ENCODE measurements at places on chromosomes 4 and X.

DNA sequence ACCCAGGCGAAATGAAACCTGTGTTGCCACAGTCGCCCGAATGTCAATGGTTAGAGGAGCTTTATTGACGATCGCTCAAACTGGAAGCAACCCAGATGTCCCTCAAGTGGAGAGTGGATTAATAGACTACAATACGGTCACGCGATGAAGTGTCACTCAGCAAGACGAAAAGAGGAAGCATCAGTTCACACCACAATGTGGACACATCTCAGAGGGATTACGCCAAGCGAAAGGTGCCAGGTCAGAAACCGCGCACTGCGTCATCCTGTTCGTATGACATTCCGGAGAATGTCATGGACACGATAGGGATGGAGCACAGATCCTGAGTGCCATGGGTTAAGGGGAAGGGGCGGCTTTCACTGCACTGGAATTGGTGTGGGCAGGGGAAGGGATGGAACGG lies 111.7 kb downstream of the HMX1 start:
- DNase-seq = peak; percentile 16

- DNase-seq = no peak
Observed at GRCh38 chrX:8084006-8084405, 87.1 kb downstream of the VCX2 start.

DNA sequence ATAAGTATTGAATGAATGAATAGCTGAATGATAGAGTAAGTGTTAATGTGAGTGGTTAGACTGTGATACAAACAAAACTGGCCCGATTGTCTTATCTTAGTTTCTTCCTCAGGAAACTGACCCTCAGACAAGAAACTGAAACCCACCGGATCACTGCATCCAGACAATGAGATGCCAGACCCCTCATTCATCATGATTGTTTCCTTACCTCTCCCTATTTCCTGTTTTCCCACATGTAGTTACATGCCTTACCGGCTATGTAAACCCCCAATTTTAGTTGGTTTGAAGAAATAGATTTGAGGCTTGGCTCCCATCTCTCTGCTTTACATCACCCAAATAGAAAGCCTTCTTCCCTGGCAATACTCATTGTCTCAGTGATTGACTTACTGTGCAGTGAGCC lies 218.9 kb upstream of the PPP1R2C start:
- no peak for DNase-seq

DNA sequence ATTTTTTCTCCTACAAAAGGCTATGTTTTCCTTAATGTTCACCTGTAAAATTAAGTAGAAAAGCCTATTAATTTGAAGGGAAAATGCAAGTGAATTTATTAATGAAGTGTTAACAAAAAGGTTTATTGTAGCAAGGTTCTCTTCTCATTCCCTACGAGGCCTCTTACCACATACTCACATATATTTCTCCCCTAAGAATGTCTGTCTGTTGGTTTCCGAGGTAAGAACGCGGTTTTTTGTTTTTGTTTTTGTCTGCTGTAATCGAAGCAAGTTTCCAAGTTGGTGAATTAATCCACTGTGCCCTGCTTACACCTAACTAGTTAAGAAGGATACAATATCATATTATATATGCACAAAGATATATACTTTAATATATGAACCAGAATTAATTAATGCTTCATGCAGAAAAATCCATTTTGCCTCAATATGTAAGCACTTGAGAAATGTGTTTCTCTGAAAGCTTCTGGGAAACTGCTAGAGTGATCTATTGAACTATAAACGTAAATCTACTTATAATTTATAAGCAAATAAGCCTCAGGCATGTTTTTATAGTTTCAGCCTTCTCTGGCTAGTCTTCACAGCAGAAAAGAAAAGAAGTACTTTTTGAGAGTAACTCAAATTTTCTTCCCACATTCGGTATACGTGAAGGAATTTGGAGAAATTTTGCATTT lies 120.8 kb downstream of the EGF start:
- no peak for DNase-seq

DNA sequence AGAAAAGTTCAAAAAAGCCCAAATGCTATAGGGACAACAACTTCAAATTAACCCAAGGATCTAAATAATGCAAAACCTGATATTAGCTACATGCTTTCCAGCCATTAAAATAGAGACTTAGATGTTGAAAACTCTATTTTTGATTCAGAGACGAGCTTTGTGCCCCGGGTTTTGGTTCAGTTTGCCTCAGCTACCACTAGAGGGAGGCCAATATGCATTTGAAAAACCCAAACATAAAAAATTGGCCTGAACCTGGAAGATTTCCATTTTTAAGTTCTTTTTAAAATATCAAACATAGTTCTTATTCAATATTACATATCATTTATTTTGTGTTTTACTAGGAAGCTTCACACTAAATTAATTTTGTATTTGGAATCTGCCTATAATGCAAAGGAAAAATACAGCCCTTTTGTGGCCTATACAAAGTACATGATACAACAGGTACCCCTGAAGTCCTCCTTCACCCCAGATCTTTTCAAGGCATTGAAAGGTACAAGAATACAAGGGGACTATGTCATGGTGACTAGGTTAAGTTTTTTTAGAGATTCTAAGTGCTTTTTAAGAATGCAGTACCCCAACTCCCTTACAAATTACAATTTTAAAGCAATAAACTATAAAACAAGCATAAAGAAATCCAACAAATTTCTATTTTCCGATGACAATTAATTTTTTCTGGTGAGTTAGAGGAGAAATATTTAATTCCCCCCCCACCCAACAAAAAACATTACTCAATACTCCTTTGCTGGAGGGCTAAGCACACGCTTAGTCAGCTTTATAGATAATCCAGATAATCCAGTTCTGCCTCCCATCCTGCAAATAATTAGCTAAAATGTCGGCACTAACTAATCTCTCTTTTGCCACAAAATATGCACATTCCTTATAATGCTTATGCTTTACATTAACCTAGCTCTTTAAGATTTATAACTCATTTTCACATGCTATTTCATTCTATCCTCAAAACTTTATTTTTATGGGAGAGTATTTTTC lies 97.7 kb upstream of the PTPN13 start:
- DNase-seq = no peak

DNA sequence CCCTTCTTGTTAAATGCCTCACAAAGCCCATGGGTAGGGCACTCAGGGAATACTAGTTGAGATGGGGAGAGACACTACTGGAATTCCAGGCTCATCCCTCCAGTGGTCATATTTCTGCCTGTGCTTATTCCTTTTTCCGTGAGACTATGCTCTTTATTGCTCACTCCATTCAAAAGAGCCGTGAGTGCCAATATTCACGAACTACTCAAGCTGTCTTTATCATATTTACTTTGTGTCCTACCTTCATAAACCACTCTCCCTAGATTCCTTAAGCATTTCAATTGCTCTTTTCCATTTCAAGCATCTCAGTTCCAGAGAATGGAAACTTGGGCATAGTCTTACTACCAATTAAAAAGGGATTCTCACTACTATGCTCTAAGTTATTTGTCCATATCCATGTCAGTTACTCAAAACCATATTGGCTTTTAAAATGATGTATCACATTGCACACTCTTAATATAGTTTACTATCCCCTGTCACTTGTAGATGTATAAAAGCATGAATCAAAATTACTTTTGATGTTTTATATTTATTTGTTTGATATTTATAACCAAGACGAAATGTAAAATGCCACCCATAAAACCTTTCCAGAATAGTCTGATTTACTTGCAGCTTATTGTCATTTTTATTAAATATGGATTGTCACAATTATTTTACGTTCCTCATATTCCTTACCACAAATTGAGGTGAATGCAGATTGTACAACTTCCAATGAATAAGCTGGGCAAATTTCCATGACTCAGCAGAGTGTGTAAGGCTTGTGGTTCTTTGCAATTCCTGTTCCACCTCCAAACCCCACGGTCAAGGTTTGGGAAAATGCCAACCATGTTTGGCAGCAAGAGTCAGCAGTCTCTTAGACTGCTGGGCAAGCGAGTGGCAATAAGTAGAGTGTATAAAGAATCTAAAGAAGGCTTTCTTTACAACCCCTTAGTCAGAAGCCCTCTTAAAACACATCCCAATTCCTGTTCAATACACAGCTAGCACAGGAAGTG lies 24.4 kb downstream of the ENOX2 start:
- DNase-seq = no peak

GRCh38 chrX:110159235-110159634 lies 156.3 kb downstream of the TMEM164 start:
- DNase-seq = no peak

GRCh38 chrX:69179380-69179911 lies 14.2 kb upstream of the PJA1 start:
- DNase-seq = no peak

DNA sequence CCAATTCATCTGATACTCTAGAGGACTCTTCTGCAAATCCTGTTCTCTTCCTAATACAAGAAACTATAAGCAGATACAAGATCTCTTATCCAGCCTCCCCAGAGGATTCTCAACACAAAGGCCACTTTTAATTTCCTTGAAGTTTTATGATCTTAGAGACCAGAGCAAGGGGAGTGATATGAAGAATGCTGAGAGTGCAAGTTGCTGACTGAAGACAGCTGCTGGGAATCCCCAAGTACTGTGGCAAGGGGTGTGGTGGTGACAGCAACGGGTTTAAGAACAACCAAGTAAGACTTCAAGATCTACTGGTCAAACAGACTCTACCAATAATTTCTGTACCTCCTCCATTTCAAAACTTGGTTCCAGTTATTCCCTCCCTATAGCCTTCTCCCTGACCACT lies 7.0 kb downstream of the AMMECR1 start:
- no peak for DNase-seq

DNA sequence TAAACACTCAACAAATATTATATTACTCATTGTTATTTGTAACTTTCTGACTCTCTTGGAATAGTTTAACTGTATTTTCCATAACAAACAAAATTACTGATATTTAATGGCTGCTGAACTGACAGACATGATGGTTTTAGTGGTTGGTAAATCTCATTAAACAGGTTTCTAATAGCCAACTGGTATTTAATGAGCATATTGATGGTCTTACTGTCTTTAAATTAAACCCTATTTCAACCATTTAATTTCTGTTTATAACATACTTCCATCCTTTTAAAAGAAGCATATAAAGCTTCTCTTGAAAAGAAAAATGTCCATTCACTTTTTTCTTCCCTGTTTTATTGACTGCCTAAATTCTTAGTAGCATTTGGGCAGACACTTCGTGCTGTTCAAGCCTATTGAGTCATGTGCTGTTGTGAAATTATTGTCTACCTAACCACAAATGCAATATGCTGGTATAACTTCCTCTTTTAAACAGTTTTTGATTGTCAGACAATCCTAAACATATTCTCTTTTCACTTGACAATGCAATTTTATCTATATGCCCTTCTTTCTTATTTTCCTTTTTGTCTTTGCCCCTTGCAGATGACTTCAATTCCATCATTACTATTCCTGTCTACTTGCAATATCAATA lies 163.9 kb upstream of the SLC7A11 start:
- no peak for DNase-seq

DNA sequence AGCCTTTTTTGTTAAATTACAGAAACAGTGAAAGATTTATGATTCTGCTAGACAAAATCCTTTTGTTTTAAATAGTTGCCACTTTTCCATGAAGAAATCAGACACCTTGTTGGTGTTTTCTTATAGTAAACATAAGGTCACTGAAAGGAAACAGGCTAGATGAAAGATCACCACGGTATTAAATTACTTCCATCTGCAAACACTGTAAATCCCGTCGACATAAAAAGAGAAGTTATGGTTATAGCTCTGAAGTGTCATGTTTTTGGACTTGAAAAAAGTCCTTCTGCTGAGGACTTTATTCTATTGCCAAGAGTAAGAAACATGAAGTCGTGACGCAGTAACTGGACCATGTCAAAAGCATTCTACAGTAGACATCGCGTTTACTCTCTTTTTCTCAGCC lies 567.6 kb upstream of the SLIT2 start:
- DNase-seq = no peak

GRCh38 chr4:145626623-145626982 lies 7.4 kb downstream of the MMAA start:
- no peak for DNase-seq
